ENCODE measurements at places on chromosomes 5 and 9. TPM values are rescaled to one million over a fixed set of nuclear protein-coding genes. Genes with fewer than 3 reads are reported as not detected.

IL12B gene
- total RNA-seq = not detected

SLC27A6 gene
- total RNA-seq = 0.57 TPM

PCDHB4 gene
- total RNA-seq = not detected

GBGT1 gene
- 10.3 TPM for total RNA-seq

STK32A gene
- 1.4 TPM for total RNA-seq

IL33 gene
- 175 TPM for total RNA-seq

CNTFR gene
- not detected for total RNA-seq

SHISAL2B gene
- total RNA-seq = not detected

NFIB gene
- total RNA-seq = 7.3 TPM

UCK1 gene
- total RNA-seq = 19.9 TPM

DNAJC21 gene
- total RNA-seq = 61.5 TPM

PLCXD3 gene
- 0.14 TPM for total RNA-seq

PLAC8L1 gene
- total RNA-seq = not detected

MARVELD2 gene
- 1.1 TPM for total RNA-seq

EMB gene
- total RNA-seq = 0.57 TPM

MYMK gene
- not detected for total RNA-seq

CARTPT gene
- not detected for total RNA-seq

PCDHGA7 gene
- total RNA-seq = 4.3 TPM

P4HA2 gene
- total RNA-seq = 168 TPM
